ENCODE measurements at places on chromosomes 2 and 18. TPM values are rescaled to one million over a fixed set of nuclear protein-coding genes. Genes with fewer than 3 reads are reported as not detected.

IL1F10 gene
- not detected for total RNA-seq

CXCR1 gene
- not detected for total RNA-seq

GBX2 gene
- total RNA-seq = not detected

CD207 gene
- total RNA-seq = not detected

NEU2 gene
- total RNA-seq = not detected

DPYSL5 gene
- total RNA-seq = not detected

BCL2 gene
- total RNA-seq = 107 TPM

FBXO41 gene
- 42.0 TPM for total RNA-seq

FOXI3 gene
- total RNA-seq = not detected

CCDC74B gene
- total RNA-seq = 3.5 TPM

ANKZF1 gene
- 216 TPM for total RNA-seq

UGP2 gene
- total RNA-seq = 81.4 TPM

STK17B gene
- 237 TPM for total RNA-seq

STAMBP gene
- total RNA-seq = 87.1 TPM

SCYGR4 gene
- not detected for total RNA-seq

GCA gene
- total RNA-seq = 25.2 TPM

STON1 gene
- 0.74 TPM for total RNA-seq

RTP5 gene
- 0.22 TPM for total RNA-seq

C2orf74 gene
- total RNA-seq = 13.3 TPM

TBR1 gene
- total RNA-seq = not detected

ANKRD30BL gene
- total RNA-seq = not detected

SNORC gene
- total RNA-seq = 2.4 TPM

KCNS3 gene
- total RNA-seq = not detected

MTCL1 gene
- 0.25 TPM for total RNA-seq

TRIM54 gene
- 0.16 TPM for total RNA-seq

NCKAP5 gene
- not detected for total RNA-seq

SCG2 gene
- not detected for total RNA-seq

LGALSL gene
- total RNA-seq = 3.9 TPM

SP140L gene
- 43.8 TPM for total RNA-seq

PRSS56 gene
- total RNA-seq = not detected

ATP6V1B1 gene
- not detected for total RNA-seq

PMAIP1 gene
- total RNA-seq = 98.9 TPM

ANO7 gene
- 5.1 TPM for total RNA-seq

TSHZ1 gene
- 10.8 TPM for total RNA-seq

MROH2A gene
- not detected for total RNA-seq

EML4 gene
- total RNA-seq = 58.2 TPM

HAUS1 gene
- 61.0 TPM for total RNA-seq

DSG1 gene
- total RNA-seq = not detected

EHD3 gene
- total RNA-seq = 0.54 TPM

SULT1C3 gene
- not detected for total RNA-seq

SERPINB2 gene
- not detected for total RNA-seq

RAB6D gene
- total RNA-seq = not detected

RESP18 gene
- not detected for total RNA-seq

TUBA4B gene
- not detected for total RNA-seq

CNNM3 gene
- total RNA-seq = 15.8 TPM

SKOR2 gene
- total RNA-seq = not detected

KCNIP3 gene
- not detected for total RNA-seq

CYP27A1 gene
- total RNA-seq = 0.14 TPM

IL36G gene
- total RNA-seq = not detected

ITGA6 gene
- 8.4 TPM for total RNA-seq

ARHGEF33 gene
- not detected for total RNA-seq

ALLC gene
- total RNA-seq = not detected

Data from activated CD8-positive, alpha-beta T cell treated with anti-CD3 and anti-CD28 coated beads for 36 hours (primary cell).